A549 treated with CpdA at 1 μM for 4 hours (cell line): ENCODE measurements at places on chromosomes 16 and 17. TPM values are rescaled to one million over a fixed set of nuclear protein-coding genes. Genes with fewer than 3 reads are reported as not detected.

The TM4SF5 gene
- 0.48 to 0.91 TPM (median 0.65 TPM) in 5 replicates for total RNA-seq

The ADAP2 gene
- 2.2 to 3.1 TPM (median 2.8 TPM) in 5 replicates for total RNA-seq

The ABCC12 gene
- 0.05 to 0.09 TPM (median 0.06 TPM) in 4 of 5 replicates, not detected in the other for total RNA-seq

The MMP25 gene
- 0.67 to 0.97 TPM (median 0.85 TPM) in 5 replicates for total RNA-seq

The PERCC1 gene
- not detected in 5 replicates for total RNA-seq

The CACNA1G gene
- total RNA-seq, result 3.1 to 4.8 TPM (median 4.4 TPM) in 5 replicates

The MT1F gene
- total RNA-seq, result 7.8 to 18.7 TPM (median 12.3 TPM) in 5 replicates

The CAMKK1 gene
- 14.9 to 16.2 TPM (median 15.7 TPM) in 5 replicates for total RNA-seq

The INO80E gene
- 103 to 113 TPM (median 109 TPM) in 5 replicates for total RNA-seq

The FBXO39 gene
- not detected in 5 replicates for total RNA-seq

The CRYBA1 gene
- total RNA-seq, result not detected in 5 replicates

The CDH1 gene
- 3.6 to 4.9 TPM (median 4.4 TPM) in 5 replicates for total RNA-seq

The KRTAP4-1 gene
- 0.07 to 0.56 TPM (median 0.26 TPM) in 4 of 5 replicates, not detected in the other for total RNA-seq

The CMTM1 gene
- total RNA-seq, result 0.89 to 2.0 TPM (median 1.5 TPM) in 4 of 5 replicates, not detected in the other

The UBFD1 gene
- total RNA-seq, result 43.6 to 63.2 TPM (median 55.5 TPM) in 5 replicates

The KRTAP4-5 gene
- not detected in 5 replicates for total RNA-seq

The NPIPA3 gene
- 0.73 to 1.9 TPM (median 1.7 TPM) in 5 replicates for total RNA-seq

The CES4A gene
- 1.3 to 2.1 TPM (median 1.6 TPM) in 5 replicates for total RNA-seq

The ASPSCR1 gene
- total RNA-seq, result 20.0 to 33.0 TPM (median 28.1 TPM) in 5 replicates

The ARHGAP44 gene
- 2.3 to 3.4 TPM (median 3.2 TPM) in 5 replicates for total RNA-seq

The ABCC6 gene
- 0.69 to 1.2 TPM (median 0.87 TPM) in 5 replicates for total RNA-seq

The DDX28 gene
- 16.6 to 21.2 TPM (median 20.2 TPM) in 5 replicates for total RNA-seq

The SLFN14 gene
- not detected in 5 replicates for total RNA-seq

The TMC6 gene
- total RNA-seq, result 8.5 to 11.4 TPM (median 10.5 TPM) in 5 replicates

The MYH10 gene
- 16.3 to 29.9 TPM (median 23.2 TPM) in 5 replicates for total RNA-seq

The RCVRN gene
- 0.08 TPM in 1 of 5 replicates, not detected in the others for total RNA-seq

The SMPD3 gene
- 0.09 to 0.48 TPM (median 0.32 TPM) in 5 replicates for total RNA-seq

The PYY gene
- total RNA-seq, result 0.11 TPM in 1 of 5 replicates, not detected in the others
